ENCODE measurements at places on chromosomes 7 and 10. TPM values are rescaled to one million over a fixed set of nuclear protein-coding genes. Genes with fewer than 3 reads are reported as not detected.

Gene PDK4
- 53.0 TPM for total RNA-seq

Gene ANKRD61
- total RNA-seq, result not detected

Gene PNLIPRP3
- not detected for total RNA-seq

Gene NXPH1
- total RNA-seq, result not detected

GRCh38 chr10:60417024-60417423 lies 27.3 kb upstream of the ANK3 start:
- no peak for DNase-seq

DNA sequence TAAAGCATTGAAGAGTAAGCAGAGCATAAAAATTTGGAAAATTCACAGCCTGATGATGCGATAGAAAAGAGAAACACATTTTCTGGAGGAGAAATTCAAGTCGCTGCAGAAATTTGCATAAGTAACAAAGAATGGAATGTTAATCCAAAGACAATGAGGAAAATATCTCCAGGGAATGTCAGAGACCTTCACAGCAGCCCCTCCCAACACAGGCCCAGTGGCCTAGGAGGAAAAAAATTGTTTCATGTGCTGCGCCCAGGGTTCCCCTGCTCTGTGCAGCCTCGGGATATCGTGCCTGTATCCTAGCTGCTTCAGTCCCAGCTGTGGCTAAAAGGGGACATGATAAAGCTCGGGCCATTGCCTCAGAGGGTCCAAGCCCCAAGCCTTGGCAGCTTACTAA lies 206.8 kb downstream of the TPK1 start:
- no peak for DNase-seq

DNA sequence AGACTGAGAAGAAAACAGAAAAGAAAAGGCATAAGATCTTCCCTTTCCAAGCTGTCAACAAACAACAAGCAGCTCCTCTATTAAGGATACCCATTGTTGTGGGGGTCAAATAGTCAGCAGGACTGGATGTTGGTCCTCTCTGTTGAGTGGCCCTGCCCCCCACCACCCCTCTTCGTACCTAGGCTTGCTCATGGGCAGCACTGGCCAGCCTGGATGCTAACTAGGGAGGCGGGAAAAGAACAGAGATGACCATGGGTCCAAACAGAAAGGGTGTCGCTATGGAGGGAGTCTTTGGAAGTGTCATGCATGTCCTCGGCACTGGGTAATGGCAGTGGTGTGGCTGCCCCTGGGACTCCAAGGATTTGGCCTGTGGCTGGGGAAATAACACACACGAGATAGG lies 45.6 kb downstream of the SPDYE5 start:
- no peak for DNase-seq

- no peak for DNase-seq
Measured at GRCh38 chr10:42949287-42949686, 127.6 kb upstream of the RET start.

- DNase-seq, result no peak
Measured at GRCh38 chr7:34451923-34452322, 206.1 kb upstream of the NPSR1 start.

GRCh38 chr7:69060516-69060915 lies 537.8 kb upstream of the AUTS2 start:
- no peak for DNase-seq

DNA sequence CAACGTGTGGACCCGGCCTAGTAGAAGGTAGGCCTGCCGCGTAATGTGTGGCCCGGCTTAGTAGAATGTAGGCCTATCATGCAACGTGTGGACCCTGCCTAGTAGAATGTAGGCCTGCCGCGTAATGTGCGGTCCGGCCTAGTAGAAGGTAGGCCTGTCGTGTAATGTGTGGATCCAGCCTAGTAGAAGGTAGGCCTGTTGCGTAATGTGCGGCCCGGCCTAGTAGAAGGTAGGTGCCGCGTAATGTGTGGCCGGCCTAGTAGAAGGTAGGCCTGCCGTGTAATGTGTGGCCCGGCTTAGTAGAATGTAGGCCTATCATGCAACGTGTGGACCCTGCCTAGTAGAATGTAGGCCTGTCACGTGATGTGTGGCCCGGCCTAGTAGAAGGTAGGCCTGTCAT lies 11.9 kb upstream of the GTPBP4 start:
- no peak for DNase-seq

DNA sequence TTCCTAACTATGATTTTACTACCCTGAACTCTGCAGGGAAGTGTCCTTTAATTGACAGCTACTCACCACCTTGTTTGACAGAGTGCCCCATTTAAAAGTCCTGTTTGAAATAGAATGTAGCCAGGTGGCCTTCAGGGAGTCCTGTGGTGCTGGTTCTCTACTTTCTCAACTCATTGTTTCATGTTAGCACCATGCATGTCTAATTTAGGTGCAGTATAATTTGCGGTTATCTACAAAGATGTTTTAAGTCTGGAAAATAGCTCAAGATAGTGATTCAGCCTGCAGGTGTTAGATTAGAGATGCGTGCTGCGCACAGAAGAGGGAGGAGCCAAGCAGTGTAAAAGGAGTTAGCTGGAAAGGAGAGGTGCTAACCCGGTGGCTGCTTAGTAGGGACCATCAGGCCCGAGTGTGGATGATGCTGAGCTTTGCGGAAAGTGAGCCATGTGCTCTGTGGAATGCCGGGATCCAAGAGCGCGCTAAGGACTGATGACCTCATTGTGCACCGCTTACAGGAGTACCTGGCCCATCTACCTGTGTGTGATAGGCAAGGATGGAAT lies 1.2 kb downstream of the CCM2 start:
- DNase-seq, result no peak

DNA sequence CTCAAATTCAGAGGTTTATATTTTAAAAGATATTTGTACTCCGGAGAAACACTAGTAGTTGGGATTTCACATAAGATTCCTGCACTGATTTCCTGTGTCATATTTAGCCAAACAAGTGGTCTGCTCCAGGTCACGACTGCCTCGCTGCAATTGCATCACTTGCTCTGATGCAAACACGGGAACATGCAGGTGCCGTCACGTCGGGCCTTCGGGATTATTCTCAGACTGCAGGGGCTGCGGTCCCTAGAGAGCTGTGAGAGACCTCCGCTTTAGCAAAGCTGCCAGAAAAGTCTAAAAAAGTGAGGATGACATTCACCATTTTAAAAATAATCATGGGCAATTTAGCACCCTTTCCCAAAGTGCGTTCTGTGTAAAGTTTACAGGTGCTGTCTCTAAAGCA lies 93.5 kb upstream of the DDC start:
- no peak for DNase-seq

DNA sequence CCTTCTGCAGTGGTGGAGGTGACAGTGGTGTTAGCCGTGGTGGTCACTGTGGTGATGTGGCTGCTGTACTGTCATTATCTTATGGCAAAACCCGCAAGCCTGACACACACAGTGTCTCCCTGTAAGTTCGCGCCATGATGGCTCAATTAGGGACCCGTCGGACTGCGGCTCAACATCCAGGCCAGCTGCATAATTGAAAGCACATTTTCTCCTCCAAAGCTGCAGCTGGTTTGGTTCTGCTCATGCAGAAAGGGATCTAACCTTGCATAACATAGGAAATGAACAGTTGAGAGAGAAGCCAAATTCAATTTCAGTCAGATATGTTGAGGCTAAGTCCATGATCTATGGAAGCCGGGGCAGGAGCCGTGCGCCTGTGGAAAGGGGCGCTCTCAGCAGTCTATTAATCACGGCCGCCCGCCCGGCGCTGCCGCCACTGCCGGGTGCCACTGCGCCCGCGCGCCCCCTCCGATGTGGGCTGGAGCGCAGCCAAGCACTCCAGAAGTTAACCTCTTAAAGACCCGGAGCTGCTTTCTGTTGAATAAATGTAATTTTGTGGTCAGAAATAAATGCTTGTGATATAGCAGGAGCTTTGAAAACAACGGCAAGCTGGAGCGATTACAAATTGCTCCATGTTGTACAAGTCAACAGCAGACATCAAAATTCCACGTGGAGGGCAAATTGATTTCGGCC lies 227.7 kb downstream of the CUX1 start:
- DNase-seq, result peak; percentile 81

Data from right cardiac atrium (tissue), 5 donors.